ENCODE measurements at places on chromosomes 12 and 14.

GRCh38 chr14:68333262-68333661, 459.6 kb downstream of the ZFP36L1 start:
- DNase-seq: no peak

DNA sequence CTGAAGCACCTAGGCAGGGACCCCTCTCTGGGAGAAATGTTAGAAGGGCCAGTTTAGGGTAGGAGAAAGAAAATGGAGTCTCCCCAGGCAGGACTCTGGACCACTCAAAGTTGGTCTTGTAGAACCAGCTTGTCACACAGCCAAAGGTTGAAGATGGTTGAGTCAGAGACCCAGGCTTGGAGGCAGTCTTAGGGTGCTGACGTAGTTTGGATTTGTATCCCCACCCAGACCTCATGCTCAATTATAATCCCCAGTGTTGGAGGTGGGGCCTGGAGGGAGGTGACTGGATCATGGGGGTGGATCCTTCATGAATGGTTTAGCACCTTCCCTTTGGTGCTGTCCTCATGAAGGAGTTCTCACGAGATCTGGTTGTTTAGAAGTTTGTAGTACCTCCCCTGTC, 121.2 kb downstream of the CRACR2A start:
- DNase-seq: no peak

- DNase-seq: no peak
These were observed 23.8 kb upstream of the STK38L start for GRCh38 chr12:27220055-27220987.

DNA sequence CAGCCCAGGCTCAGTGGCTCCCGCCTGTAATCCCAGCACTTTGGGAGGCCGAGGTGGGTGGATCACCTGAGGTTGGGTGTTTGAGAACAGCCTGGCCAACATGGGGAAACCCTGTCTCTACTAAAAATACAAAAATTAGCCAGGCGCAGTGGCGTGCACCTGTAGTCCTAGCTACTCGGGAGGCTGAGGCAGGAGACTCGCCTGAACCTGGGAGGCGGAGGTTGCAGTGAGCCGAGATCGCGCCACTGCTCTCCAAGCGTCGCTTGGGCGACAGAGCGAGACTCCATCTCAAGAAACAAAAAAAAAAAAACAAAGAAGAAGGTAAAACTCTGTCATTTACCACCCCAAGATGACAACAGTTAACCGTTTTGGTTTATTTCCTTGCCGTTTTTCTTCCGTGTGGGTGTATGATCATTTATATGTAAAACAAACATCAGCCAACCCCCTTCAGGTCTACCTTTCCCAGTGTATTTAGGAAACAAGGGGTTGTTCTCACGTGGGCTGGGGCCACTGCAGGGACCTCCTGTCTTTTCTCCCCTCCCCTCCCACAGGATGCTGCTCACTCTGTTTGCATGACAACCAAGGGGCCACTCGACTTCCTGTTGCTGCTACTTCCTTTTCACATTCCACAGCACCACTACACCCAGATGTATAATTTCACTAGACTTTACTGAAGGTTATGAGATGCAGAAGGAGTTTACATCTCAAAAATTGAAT, 13.6 kb downstream of the TTC9 start:
- DNase-seq: peak; percentile 82

DNA sequence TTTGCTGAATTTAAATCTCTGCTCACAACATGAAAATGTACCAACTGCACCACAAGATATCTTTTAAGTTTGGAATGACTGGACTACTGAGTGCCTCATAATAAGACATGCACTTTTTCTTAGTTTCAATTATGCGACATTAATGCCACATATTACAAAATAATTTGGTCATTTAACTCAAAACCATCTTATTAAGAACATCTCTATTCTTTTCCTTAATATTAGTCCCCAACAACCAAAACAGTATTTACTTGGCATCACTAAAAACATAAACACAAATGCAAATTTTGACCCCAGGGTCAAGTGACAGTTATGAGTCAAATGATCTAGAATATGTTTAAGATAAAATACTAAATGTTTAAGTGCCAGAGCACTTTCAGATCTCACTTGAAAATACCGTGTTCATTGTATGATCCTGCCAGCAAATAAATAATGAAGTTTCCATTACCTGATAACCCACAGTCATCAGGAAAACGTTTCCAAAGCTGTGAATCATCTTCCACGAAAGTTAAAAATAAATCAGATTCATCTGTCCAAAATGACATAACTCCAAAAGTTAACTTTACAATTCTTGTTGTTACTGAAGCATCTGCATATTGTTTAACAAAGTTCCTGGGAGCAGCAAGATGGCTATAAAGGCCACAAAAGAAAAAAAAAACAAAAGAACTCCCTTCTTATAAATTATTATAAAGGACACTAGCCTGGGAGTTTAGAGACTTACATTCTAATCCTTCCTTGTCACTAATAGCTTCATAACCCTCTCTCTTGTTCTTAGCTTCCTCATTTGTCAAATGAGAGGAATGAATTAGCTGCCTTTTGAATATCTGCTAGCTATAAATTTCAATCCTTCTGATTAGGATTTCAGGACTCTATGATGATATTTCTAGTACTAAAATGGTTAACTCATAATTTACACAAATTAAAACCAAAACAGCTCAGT, 30.5 kb upstream of the AP4S1 start:
- DNase-seq: no peak

DNA sequence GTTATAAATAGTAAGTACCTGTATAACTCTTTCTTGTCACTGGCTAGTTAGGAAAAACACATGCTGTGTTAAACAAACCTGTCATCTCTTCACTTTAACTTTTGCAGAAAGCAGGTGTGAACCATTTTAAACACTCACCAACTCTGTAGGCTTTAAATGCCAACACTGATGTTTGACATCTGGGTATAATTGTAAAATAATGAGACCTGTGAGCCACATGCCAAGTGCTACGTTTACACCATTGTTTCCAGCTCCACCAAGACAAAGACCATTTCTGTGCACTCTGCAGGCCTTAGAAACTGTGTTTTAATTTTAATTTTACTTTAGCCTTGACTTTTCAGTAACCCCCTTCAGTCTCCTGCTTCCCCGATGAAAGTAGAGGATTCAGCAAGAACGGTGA, 11.0 kb downstream of the TPH2 start:
- no peak for DNase-seq

DNA sequence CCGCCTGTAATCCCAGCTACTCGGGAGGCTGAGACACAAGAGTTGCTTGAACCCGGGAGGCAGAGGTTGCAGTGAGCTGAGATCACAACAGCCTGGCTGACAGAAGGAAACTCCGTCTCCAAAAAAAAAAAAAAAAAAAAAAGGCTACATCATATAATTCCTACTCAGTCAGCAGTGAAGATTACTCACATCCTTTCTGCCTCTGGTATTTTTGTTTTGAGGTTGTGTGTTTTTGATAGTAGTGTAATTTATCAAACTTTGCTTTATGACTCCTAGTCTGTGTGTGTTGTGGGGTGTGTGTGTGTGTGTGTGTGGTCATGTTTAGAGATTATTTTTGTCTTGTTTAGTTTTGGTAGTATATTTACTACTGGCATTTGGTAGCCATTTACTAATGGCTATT, 29.8 kb upstream of the DLGAP5 start:
- no peak for DNase-seq

DNA sequence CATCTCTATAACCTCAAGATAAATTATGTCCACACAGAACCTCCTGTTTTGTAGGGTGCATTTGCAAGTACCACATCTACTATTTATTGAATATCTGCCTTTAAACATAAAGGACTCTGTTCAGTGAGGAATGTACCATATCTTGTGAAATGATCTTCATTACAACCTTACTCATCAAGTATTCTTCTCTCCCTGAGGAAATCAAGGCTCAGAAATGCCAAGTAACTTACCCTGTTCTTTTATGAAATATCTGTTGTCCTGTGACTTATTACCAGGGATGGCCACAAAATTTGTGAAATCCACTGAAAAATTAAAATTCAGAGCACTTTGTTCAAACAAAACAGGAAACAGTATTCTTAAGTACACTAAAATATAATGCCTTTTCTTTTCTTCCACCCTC, 366.7 kb downstream of the GALC start:
- DNase-seq: no peak

GRCh38 chr12:54009171-54010052, 627 bp downstream of the HOXC8 start:
- no peak for DNase-seq

DNA sequence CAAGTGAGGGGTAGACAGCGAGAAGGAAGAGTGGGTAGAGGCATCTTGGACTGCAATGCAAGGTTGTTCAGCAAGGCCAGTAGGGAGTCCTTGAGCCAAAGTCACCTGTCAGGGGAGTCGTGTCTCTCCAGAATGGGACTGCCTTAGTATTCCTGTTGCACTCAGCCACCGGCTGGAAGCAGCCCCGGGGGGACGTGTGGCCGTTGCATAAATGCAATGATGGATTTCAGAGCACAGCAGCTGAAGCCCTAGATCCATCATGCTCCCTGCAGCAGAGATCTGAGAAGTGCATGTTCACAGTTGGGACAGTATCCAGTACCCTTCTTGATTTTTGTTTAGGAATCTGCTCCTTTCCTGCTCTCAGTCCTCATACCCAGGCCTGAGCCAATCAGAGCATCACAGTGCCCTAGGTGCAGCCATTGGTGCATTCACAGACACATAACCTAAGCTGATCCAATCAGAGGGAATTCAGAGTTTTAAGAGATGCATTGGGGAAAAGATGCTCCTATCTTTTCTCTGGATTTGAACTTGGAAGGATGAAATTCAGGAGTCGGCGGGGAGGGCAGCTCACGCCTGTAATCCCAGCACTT, 62.9 kb downstream of the HSPB8 start:
- no peak for DNase-seq

GRCh38 chr12:43655586-43655985, 103.0 kb downstream of the PUS7L start:
- no peak for DNase-seq

DNA sequence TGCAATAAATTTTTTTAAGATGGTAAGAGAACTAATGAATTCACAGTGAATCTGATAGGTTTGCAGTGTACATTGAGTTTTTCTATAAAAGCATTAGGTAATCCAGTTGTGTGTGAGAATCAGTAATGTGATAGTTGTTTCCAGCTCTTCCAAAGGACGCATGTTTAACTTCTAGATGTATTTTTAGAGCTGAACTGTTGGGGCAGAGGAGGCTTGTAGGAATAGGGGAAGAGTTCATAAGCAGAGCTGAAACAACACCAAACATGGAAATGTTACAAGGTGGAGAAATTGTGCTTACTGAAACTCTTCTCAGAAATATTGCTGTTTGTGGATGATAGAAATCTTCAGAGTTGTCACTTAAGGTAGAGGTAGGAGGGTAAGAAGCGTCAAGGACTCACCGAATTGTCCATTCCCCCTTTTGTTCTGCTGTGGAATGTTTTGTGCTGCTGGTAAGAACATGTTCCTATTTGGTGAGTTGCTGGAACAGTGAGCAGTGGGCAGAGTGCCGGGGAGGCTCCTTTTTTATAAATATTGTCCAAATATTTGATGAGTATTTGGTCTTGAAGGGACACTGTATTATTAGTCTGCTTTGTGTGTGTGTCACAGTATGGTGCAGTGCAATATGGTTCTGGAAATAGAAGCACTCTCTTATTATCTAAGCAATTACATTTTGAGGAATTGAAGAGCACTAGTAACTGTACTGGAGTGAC, 76.7 kb downstream of the ANO6 start:
- no peak for DNase-seq

- no peak for DNase-seq
These were observed 1.1 kb downstream of the LRP1 start for GRCh38 chr12:57129321-57129842.

DNA sequence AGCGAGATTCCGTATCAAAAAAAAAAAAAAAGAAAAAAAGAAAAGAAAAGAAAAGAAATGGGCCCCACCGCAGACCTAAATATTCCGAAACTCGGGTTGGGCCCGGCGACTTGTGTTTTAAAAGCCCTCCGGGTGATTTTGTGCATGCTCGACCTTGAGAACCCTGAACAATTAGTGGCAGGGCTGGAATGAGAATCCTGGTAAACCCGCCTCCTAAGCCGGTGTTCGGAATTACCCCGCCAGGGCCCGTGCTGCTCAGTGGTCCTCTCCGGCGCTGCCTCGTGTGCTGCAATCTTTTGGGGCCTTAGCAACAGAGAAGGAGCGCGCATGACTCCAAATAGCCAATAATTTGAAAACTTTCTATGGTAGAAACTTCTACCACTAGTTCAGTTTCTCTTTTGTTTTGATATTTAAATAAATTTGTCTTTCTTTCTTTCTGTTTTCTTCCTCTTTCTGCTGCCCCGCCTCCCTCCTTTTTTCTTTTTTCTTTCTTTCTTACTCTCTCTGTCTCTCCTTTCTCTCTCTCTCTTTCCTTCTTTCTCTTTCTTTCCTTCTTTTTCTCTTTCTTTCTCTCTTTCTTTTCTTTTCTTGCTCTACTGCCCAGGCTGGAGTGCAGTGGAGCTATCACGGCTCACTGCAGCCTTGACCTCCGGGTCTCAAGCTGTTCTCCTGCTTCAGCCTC, 1.5 kb upstream of the GALNT6 start:
- no peak for DNase-seq

GRCh38 chr12:108090107-108090899, 38.8 kb upstream of the WSCD2 start:
- DNase-seq: no peak

- no peak for DNase-seq
These were observed 151.3 kb upstream of the FSCB start for GRCh38 chr14:44658389-44658696.

DNA sequence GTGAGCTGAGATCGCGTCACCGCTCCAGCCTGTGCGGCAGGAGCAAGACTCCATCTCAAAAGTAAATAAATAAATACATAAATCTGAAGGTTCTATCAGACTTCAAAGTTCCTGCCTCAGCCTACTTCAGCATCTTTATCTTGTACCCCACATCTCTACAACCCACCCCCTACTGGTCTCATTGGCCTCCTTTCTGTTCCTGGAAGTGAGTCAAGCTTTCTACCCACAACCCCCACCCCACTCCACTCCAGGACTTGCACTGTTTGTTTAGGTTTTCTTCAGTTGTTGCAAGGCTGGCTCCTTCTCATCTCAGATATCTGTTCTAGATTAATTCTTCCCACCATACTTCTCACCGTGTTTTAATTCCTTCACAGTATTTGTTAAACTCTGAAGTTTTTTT, 714 bp upstream of the PSMC6 start:
- peak; percentile 19 for DNase-seq

- DNase-seq: peak; percentile 36
These were observed 718 bp downstream of the PACS2 start for GRCh38 chr14:105315211-105315721.

- DNase-seq: no peak
These were observed 7.5 kb upstream of the CTDSP2 start for GRCh38 chr12:57853864-57854556.

GRCh38 chr14:23695664-23695999, 59.5 kb downstream of the DHRS2 start:
- no peak for DNase-seq

DNA sequence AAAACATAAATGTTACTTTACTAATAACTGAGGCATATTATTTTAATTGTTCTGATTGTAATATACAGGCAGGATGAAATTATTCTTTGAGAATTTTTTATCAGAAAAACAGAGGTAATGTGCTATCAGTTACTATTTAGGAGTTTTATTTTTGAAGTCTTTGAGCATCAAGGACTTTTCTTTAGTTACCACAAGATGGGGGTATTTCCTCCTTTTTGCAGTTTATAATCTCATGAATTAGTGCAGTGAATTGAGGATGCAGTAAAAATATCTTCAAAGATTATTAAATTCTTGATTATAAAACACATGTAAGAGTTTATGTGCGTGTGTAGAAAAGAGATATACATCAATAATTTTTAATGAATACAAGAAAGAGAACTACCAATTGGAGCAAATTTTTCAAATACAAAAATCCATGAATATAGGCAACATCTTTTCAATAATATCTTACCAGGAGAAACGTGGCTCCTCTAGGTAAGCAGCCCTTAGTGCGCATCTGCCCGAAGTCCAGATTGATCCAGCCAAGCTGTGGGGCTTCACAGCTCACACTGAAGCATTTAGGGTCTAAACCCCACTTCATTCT, 71.6 kb downstream of the ERGIC2 start:
- peak; percentile 35 for DNase-seq

All from AML-193 (cell line).